Nucleus accumbens (tissue), 56 donors: ENCODE measurements at places on chromosomes 3 and 15.

DNA sequence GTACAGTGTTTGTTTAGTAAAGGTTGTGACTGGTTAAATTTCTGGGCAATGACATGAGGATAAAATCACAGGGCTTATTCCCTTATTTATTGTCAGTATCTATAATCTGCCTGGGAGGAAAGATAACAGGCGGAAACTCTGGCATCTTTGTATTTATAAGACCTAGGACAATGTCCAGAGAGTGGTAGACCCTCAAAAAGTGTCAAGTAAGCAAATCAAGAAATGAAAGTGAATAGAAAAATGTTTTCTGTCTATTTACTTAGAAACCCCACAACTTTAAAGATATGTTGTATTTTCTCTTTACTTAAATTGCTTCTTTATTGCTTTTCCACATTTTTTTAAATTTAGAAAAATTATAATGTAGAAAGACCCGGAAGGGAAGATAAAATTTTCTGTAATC lies 544.6 kb downstream of the EDEM1 start:
- DNase-seq, result no peak

DNA sequence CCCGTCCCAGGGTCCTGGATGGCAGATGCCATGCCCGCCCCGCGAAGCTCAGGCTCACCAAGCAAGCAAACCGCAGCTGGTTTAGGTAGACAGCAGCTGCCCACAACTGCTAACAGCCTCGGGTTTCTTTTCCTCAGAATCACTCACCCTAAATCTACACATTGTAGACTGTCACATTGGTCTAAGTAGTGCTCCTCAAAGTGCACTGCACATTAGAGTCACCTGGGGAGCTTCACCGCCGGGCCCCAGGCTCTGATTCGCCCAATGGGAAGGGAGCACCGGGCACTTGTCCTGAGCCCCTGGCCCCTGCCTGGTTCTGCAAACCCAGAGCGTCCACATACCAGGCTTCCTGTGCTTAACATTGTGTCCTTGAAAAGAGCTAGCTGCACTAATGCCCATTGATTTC lies 752 bp downstream of the OCA2 start:
- DNase-seq, result no peak

- DNase-seq, result no peak
Observed at GRCh38 chr3:149315694-149316093, 17.7 kb downstream of the TM4SF18 start.

GRCh38 chr15:68792901-68793766 lies 27.6 kb downstream of the ANP32A start:
- DNase-seq, result no peak

GRCh38 chr15:57015897-57016296 lies 97.5 kb downstream of the TCF12 start:
- no peak for DNase-seq

GRCh38 chr15:31869686-31870307 lies 160.5 kb upstream of the CHRNA7 start:
- no peak for DNase-seq

GRCh38 chr3:146750196-146750595 lies 145.1 kb upstream of the PLSCR5 start:
- DNase-seq, result no peak
